Endodermal cell (in vitro differentiated cells): ENCODE measurements at places on chromosomes 3 and 15. TPM values are rescaled to one million over a fixed set of nuclear protein-coding genes. Genes with fewer than 3 reads are reported as not detected.
A peak's percentile ranks its signal among the peaks of the same experiment; 100 is the strongest.

The MASP1 gene
- 0.09 to 2.1 TPM (median 0.88 TPM) in 3 replicates for total RNA-seq

DNA sequence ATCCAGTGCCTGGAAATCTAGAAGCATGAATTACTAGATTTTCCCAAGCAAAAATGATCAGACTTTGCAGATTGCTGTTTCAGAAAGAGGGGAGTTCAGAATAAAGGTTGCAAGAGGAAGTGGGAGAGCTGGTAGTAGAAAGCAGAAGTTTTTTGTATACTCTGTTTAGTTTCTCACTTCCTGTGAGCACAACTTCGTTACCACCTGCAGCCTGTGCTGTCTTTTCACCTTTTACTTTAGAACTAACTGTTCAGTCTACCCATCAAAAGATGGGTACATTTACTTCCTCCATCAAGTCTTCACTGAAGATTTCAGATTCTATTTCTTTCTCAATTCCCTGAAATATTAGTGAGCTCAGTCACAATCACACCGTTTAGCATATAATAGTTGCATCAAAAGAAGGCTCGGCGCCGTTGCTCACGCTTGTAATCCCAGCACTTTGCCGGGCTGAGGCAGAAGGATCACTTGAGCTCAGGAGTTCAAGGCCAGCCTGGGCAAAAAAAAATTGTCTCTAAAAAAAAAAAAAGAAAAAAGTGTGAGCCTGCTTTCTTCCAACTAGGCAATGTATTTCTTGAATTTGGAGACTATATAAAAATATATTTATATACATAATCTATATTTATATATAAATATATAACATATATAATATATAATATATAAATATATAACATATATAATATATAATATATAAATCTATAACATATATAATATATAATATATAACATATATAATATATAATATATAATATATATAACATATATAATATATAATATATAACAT is 1.8 kb upstream of the CEP97 start:
- no peak for DNase-seq

GRCh38 chr3:46361408-46362283 is 7.7 kb downstream of the CCR2 start:
- DNase-seq = no peak

The ZSCAN29 gene
- total RNA-seq = 41.9 and 45.1 TPM in 2 replicates

The MESP2 gene
- 0.20 and 0.22 TPM in 2 replicates for total RNA-seq

The SLC51B gene
- not detected in 2 replicates for total RNA-seq

The TNNC1 gene
- 42.1 to 64.6 TPM (median 55.9 TPM) in 3 replicates for total RNA-seq

GRCh38 chr15:58233341-58233740 is 95.2 kb downstream of the AQP9 start:
- no peak for DNase-seq

The MDFIC2 gene
- not detected in 3 replicates for total RNA-seq

DNA sequence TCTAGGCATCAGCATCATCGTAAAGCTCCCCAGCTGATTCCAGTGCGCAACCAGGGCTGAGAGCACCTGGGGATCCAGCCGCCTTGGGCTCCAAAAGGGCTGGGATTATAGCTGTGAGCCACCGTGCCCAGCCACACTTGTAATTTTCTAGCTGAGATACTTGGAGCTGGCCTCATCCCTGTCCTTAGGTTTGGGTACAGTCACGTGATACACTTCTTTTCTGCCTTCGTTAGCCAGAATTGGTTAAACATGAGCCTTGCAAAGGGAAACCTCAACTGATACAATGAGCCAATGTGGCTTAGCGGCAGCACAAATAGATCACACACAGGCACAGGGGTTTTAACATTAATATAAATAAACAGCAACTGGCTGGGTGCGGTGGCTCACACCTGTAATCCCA is 69.8 kb upstream of the GCNT3 start:
- no peak for DNase-seq

DNA sequence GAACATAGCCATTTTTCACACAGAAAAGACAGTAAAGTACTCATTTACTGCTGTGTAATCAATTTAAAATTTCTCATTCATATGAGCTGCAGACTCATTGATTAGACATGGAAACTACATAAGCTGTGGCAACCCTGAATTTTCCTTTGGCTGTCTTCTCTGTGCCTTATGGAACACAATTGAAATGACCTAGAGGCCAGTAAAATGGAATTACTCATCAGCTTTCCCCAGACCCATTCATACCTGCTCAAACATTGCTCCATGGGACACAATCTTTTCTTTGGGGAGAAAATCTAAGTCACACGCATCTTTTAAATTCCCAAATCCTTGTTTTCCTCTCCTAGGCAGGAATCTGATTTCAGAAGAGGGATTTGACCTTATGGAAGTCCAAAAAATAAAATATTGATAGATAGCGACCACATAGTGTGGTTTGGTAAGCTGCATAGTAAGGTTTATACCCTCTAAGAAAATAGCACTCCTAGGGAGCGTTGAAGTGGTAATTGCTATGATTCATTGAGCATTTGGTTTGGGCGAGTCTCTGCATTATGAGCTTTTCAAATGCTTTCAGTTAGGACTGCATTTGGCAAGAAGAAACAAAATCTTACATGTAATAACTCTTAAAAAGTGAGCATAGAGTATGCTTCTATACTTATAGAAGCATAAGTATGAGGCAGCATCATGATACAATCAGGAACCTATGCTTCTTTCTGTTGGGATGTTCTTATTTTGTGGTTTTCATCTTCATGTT is 243.4 kb upstream of the GADL1 start:
- no peak for DNase-seq

DNA sequence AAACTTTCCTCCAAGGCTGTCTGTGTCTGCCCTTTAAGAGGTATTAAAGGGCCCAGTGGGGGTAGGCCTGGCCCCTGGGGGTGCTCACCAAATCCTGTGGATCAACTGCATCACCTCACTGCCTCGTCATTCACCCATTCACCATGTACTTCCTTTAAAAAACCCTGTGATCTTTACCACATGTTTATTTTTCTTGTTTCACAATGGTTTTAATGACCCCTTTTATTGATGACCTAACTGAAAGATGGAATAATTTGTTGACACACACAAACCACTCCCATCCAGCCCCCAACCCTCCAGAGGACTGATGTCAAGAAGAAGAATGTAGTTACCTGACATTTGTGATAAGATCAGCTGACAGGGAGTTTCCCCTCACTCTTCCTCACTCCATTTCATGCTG is 40.8 kb downstream of the KCNAB1 start:
- no peak for DNase-seq

DNA sequence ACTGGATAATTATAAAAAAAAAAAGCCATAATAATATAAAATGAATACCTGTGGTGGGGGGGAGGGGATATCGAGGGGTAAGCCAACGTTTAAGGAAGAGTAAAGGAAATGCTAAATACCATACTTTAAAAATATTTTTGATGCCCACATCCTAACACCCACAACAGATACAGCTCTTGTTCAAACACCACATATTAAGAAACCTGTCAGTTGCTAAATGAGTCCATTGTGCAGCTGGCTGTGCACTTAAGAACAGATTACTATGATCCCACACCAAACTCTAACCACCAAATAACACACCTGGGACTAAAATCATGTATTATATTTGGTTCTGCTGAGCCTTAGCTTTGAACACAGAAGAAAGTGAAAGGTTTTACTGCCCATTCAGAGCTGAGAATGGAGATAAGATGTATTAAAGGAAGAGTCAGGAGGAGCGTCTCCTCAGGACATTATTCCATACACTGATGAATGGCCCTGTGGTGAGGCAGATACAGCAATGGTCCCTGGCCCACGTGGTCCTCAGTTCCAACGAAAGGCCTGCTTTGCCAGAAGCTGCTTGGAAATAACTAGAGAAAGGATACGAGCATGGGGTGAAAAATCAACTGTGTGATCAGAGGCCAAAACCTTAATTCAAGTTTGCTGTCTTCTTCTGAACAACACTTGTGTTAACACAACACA is 515.4 kb downstream of the FOXP1 start:
- no peak for DNase-seq

The ETFA gene
- total RNA-seq = 152 to 157 TPM (median 155 TPM) in 3 replicates

- DNase-seq = no peak
These were observed 3.0 kb downstream of the ZNF770 start for GRCh38 chr15:34984889-34985630.

The CCDC54 gene
- not detected in 2 replicates for total RNA-seq

The GOLGA8G gene
- total RNA-seq = not detected in 3 replicates

The ROPN1 gene
- not detected in 2 replicates for total RNA-seq

DNA sequence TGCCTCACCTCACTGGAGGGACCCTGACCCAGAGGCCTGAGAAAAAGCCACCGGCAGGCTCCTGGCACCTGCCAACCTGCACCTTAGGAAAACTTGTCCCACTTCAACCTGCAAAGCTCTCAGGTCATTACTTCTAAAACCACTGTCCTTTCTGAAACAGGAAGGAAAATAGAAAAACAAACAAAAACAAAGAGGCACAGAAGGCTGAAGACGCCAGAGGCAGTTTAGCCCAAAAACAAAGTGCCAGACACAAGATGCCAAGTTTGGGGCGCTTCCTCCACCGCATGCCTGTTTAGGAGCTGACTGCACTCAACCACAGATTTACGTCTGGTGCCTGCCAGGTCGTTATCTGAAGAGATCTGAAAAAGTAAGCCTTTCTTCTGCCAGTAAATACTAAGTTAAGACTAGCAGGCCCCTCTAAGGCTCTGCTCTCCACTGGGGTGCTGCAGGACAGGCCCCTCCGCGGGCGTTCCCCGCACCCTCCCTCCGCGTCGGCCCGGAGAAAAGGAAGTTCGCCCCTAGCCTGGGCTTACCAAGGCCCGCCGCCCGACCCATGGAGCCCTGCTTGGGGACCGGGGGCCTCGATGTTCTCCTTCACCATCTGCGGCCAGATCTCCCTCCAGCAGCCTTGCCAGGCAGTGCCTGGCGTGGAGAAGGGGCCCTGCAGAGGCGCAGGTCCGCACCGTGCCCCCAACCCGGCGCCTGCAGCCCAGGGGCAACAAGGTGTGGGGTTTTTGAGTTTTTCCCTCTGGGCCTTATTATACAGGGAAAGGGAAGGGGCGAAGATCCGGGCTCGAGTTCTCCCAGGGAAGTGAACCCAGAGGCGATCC is 1.3 kb downstream of the GOLGA8A start:
- peak; percentile 67 for DNase-seq

DNA sequence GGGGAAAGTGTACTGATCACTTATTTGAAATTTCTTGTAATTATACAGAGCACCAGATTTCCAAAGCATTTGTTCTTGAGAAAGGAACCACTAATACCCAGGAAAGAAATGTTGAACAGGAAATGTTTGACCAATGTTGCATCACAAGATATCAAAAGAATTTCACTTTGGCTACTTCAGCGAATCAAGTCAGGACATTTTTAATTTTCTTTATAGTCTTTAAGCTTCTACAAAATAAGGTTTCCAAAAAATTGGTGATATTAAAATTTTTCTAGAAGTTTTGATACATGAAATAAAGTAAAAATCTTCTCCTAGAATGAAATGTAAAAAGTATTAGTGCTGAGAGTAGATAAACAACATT is 421.9 kb downstream of the MECOM start:
- DNase-seq = no peak

The LRRC34 gene
- 10.0 and 11.3 TPM in 2 replicates for total RNA-seq

GRCh38 chr15:37701230-37701629 is 233.2 kb upstream of the TMCO5A start:
- no peak for DNase-seq

DNA sequence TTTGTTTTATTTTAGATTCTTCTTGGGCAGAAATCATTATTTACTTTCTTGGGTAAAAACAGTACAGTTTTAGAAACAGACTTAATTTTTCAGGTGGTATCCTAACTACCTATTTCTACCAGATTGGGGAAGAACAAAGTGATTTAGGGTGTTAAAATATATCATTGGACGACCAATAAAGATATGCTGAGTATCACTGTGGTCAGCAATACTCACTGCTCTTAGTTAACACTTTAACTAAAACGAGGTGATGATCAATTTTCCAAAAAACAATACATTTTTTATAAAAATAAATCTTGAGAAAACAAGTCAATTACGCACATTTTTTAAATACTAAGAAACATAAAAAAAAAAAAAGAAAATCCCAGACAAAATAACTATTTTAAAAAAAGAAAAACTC is 3.6 kb downstream of the COPS2 start:
- no peak for DNase-seq

GRCh38 chr15:63372753-63373152 is 8.9 kb downstream of the CA12 start:
- DNase-seq = no peak

DNA sequence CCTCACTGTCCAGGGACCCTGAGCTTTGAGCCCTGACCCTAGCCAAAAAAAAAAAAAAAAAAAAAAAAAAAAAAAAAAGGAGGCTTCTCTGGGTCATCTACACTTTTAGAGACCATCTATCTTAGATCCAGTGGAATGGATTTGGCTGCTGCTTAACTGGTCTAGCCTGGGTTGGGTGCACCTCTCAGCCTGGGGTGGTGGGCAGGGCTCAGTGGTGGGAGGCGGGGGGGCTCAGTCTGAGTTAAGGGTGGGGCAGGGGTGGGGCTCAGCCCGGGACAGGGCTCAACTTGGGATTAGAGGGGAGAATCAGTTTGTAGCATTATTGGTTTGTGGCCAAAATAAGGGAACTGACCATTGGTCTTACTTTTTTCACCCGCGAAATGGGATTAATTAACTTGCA is 139.2 kb downstream of the TPRA1 start:
- DNase-seq = peak; percentile 1

GRCh38 chr15:90585863-90586262 is 56.1 kb downstream of the CRTC3 start:
- no peak for DNase-seq

- no peak for DNase-seq
These were observed 50.3 kb upstream of the PPP2R3A start for GRCh38 chr3:135915206-135915605.

GRCh38 chr3:162489853-162490252 is 993.2 kb downstream of the OTOL1 start:
- DNase-seq = no peak

DNA sequence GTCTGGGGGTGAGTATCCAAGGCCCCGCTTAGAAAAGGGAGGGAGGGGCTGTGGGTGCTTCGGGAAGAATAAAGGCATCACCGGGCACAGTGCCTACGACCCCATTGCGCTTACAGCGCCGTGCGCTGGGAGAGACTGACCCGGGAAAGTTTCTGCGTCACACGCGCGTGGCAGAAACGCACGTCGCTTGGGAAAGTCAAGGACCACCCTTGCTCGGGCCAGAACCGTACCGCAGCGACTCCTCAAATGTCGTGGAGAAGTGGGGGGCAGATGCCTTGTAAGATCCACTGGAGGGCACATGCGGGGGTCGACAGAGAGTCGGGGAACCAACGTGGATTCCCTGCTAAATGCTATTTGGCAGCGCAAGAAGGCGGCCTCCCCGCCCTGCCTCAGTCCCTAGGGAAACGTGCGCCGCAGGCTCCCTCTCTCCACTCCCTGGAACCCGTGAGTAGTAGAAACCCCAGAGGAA is 2.4 kb downstream of the ADAMTS9 start:
- no peak for DNase-seq

GRCh38 chr3:121718205-121718846 is 31.2 kb downstream of the GOLGB1 start:
- no peak for DNase-seq

The CD96 gene
- not detected in 3 replicates for total RNA-seq

DNA sequence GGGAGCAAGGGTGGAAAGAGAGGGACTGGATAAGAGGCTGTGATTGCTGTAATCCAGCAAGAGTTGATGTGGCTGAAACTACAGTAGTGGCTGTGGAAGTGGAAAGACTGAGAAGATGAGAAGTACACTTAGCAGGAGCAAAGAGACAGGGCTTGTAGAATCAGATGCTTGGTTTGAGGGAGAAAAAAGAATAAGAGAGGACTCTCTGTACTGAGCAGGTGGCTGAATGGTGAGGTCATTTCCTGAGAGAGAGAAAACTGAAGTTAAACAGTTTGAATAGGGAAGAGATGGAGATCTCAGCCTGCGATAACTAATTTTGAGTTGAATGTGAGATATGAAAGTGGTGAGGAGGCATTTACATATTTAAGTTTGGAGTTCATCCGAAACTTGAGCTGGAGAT is 95.8 kb upstream of the SLC25A36 start:
- no peak for DNase-seq

- peak; percentile 85 for DNase-seq
These were observed at the start of gene CYP1A1 for GRCh38 chr15:74725225-74725774. TSS of gene CYP1A1 (minus strand) at chr15:74725528. CDS start at chr15:74723097, 2,431 bp downstream.
